ENCODE measurements at places on chromosomes 11 and 22. TPM values are rescaled to one million over a fixed set of nuclear protein-coding genes. Genes with fewer than 3 reads are reported as not detected.
A peak's percentile ranks its signal among the peaks of the same experiment; 100 is the strongest.

CRYBB3 gene
- not detected for total RNA-seq

- H3K27ac ChIP-seq: no peak overlapping the region
- H3K27me3 ChIP-seq: peaks cover 37% of the 10 kb centered on the region
- H3K4me3 ChIP-seq: no peak overlapping the region
- DNase-seq: no peak
- no peaks in the 10 kb centered on the region for H3K36me3 ChIP-seq
- H3K4me1 ChIP-seq: no peaks in the 10 kb centered on the region
These were observed 13.4 kb upstream of the NECTIN1 start for GRCh38 chr11:119742263-119742861.

DDI1 gene
- total RNA-seq: not detected

- no peaks in the 10 kb centered on the region for H3K27me3 ChIP-seq
- H3K4me1 ChIP-seq: no peaks in the 10 kb centered on the region
- no peak for DNase-seq
- no peak overlapping the region for H3K27ac ChIP-seq
These were observed 18.5 kb upstream of the OR4A16 start for GRCh38 chr11:55324500-55324899.

GRCh38 chr11:61534933-61535839, 26.6 kb downstream of the LRRC10B start:
- no peak overlapping the region for H3K27ac ChIP-seq
- no peaks in the 10 kb centered on the region for H3K36me3 ChIP-seq
- no peak for DNase-seq
- H3K4me1 ChIP-seq: no peaks in the 10 kb centered on the region
- H3K4me3 ChIP-seq: no peak overlapping the region
- no peaks in the 10 kb centered on the region for H3K27me3 ChIP-seq

DNA sequence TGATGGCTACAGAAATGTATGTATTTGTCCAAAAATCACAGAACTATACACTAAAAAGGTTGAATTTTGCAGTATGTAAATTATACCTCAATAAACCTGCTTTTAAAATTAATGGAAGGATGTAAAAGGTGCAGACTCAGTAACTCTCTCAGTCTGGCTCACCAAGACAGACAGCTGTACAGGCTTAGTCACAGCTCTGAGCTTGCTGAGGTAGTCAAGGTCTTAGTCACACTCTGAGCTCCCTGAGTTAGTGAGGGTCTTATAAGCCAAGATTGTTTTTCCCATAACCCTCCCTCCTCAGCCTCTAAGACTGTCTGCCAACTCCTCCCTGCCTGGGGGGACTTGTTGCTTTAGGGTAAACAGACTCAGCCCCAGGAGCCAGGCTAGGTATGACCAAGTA, 59.3 kb upstream of the IZUMO1R start:
- H3K27me3 ChIP-seq: no peaks in the 10 kb centered on the region
- no peaks in the 10 kb centered on the region for H3K36me3 ChIP-seq
- DNase-seq: no peak
- no peak overlapping the region for H3K27ac ChIP-seq
- H3K4me1 ChIP-seq: no peaks in the 10 kb centered on the region
- H3K4me3 ChIP-seq: no peak overlapping the region

PRR33 gene
- 0.16 TPM for total RNA-seq

- H3K4me3 ChIP-seq: peak overlapping the region; percentile 15
- H3K27me3 ChIP-seq: no peaks in the 10 kb centered on the region
- H3K36me3 ChIP-seq: no peaks in the 10 kb centered on the region
- peaks cover 6% of the 10 kb centered on the region for H3K4me1 ChIP-seq
- H3K27ac ChIP-seq: peak overlapping the region; percentile 70
These were observed 50.5 kb upstream of the WNT7B start for GRCh38 chr22:46027211-46028105.

DNA sequence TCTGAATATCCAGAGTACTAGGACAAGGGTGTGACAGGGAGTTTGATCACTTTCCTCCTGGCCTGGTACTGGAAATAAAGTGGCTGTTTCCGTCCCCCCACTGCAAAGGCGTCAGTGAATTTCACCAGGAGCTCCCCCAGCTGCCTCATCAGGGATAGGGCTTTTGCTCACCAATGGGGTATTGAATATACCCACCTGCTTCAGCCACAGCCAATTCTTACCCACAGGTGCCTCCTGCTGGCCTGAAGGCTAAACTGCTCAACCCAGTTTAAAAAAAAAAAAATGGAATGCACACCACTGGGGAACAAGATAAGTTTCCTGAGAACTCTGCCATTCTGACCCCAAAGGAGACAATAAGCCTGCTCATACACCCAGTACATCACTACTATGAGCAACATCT, 65.3 kb upstream of the MS4A8 start:
- no peak for DNase-seq
- H3K27ac ChIP-seq: no peak overlapping the region
- no peaks in the 10 kb centered on the region for H3K36me3 ChIP-seq
- H3K27me3 ChIP-seq: no peaks in the 10 kb centered on the region

PTPN5 gene
- total RNA-seq: 0.15 TPM

PAMR1 gene
- 1.4 TPM for total RNA-seq

GRCh38 chr11:78961937-78962701, 387.5 kb upstream of the NARS2 start:
- no peak overlapping the region for H3K4me3 ChIP-seq
- no peaks in the 10 kb centered on the region for H3K36me3 ChIP-seq
- H3K27me3 ChIP-seq: no peaks in the 10 kb centered on the region
- no peak for DNase-seq
- no peak overlapping the region for H3K27ac ChIP-seq

DNA sequence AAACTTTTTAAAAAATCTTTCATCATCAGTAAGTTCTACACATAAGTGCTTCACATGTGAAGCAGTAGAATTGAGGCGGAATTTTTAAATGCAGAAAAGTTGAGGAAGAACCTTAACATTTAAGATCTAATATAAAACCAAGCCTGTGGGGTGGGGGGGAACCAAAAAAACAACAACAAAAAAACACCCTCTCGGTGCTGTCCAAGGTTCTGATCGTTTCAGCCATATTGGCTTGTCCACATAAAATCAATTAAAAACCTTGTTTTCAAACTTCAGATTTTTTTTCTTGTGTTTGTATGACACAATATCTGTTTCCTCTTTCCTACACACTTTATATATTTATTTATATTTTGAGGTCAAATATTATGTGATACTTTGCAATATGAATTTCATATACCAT, 130.0 kb downstream of the WNT7B start:
- no peak for DNase-seq
- no peaks in the 10 kb centered on the region for H3K36me3 ChIP-seq
- no peaks in the 10 kb centered on the region for H3K27me3 ChIP-seq
- H3K4me3 ChIP-seq: no peak overlapping the region
- no peak overlapping the region for H3K27ac ChIP-seq
- H3K4me1 ChIP-seq: no peaks in the 10 kb centered on the region

LRRC10B gene
- 1.0 TPM for total RNA-seq

DNA sequence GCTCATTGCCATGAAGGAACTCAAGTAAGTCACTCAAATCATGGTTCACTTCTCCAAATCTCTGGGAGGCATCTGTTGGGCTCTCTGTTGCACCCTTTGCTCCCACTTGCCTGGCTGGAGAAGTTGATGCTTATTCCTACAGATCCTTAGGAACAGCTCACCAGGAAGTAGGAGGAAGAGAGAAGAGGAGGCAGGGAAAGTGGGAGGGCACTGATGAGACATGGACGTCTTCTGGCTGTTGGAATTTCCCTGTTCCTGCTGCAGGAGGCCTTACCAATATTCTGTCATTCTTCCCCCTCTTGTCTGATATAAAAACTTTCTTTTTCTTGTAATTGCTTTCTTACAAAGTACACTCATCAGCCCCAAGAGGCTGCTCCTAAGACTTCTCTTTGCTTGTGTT, 13.6 kb downstream of the POLR2F start:
- no peaks in the 10 kb centered on the region for H3K36me3 ChIP-seq
- H3K4me3 ChIP-seq: no peak overlapping the region
- no peaks in the 10 kb centered on the region for H3K27me3 ChIP-seq
- H3K27ac ChIP-seq: no peak overlapping the region

- no peak for DNase-seq
- H3K27me3 ChIP-seq: no peaks in the 10 kb centered on the region
- H3K27ac ChIP-seq: peak overlapping the region; percentile 74
- no peaks in the 10 kb centered on the region for H3K36me3 ChIP-seq
These were observed 55.5 kb downstream of the LARGE1 start for GRCh38 chr22:33864723-33865130.
